ENCODE measurements at places on chromosomes 4 and X.

DNA sequence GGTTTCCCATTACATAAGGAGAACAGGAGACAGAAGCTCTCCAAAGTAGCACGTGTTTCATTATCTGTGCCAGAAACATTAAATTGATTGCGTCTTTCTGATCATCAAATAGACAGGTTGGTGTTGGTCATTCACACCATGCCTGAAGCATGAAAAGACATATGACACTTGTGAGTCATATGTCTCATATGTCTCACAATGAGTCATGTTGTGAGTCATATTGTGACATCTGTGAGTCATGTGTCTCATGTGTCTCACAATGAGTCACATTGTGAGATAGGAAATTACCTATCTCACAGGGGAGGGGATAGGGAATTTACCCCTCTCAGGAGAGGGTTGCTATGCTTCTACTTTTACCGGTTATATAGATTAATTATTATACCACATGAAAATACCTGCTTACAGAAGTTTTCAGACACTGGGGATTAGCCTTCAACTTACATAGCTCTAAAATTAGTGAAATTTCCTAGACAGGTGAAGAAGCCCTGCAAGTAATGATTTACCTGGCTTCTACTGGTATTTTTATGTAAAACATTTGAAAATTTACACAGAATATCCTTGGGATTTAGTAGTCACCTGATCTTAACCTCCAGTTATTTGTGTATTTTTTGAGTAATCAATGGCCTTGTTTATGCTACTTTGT lies 80.8 kb downstream of the NPFFR2 start:
- no peak for DNase-seq

- no peak for DNase-seq
These were observed 37.8 kb upstream of the PCDH19 start for GRCh38 chrX:100447655-100448397.

GRCh38 chrX:45385757-45386156 lies 185.1 kb upstream of the DIPK2B start:
- DNase-seq, result no peak

DNA sequence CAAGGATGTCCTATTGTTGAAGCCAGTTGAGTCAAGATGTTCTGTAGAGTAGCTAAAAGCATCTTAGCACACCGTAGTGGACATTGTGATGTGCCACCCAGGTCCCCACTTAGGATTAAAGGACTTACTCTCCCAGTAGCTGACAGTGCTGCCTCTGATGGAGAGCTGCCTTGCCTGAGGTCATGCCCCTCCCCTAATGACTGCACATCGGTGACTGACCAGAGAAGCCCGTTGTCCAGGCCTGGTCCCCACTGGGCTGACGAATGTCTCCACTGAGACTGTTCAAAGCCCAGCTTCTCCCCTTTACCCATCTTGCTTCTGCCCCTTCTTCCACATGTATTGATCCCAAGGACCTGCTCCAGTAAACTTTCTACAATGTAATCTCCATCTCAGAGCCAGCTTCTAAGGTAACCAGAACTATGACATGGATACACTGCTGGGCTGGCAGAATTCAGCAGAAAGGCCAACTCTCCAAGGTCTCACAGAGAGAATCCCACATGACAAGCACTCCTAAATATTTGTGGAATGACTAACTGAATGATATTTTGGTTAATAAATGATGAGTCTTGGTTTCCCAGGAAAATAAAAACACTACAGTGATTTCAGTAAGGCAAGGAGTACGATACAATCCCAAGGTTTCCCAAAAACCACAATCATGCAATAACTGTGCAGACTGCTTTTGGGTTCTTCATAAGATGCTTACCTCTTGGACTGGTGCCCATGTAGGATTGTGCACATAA lies 82.4 kb upstream of the TMEM150C start:
- no peak for DNase-seq

- DNase-seq, result no peak
These were observed 71.3 kb upstream of the PDHA1 start for GRCh38 chrX:19272452-19272851.

DNA sequence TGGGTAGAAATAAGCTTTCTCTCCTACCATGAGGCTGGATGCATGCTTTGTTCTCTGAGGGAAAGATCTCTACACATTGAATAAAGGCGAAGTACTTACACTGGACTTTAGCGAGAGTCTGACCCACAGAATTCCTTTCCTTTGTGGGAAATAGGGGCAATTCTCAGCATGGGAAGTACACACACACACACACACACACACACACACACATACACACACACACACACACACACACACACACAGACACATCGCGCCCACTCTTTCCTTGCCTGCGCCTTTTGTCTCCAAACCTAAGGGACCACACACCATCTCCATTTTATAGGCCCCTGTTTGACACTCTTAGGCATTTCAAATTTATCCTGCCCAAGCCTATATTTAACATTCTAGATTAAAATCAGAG lies 83.8 kb downstream of the LUZP4 start:
- DNase-seq, result no peak

- DNase-seq, result no peak
These were observed 32.7 kb upstream of the NKRF start for GRCh38 chrX:119638725-119639471.

- no peak for DNase-seq
These were observed 252.3 kb upstream of the ZIC3 start for GRCh38 chrX:137313627-137314026.

Data from activated naive CD4-positive, alpha-beta T cell (primary cell).